Head of caudate nucleus (tissue), 42 donors: ENCODE measurements at places on chromosomes 7 and 10.

DNA sequence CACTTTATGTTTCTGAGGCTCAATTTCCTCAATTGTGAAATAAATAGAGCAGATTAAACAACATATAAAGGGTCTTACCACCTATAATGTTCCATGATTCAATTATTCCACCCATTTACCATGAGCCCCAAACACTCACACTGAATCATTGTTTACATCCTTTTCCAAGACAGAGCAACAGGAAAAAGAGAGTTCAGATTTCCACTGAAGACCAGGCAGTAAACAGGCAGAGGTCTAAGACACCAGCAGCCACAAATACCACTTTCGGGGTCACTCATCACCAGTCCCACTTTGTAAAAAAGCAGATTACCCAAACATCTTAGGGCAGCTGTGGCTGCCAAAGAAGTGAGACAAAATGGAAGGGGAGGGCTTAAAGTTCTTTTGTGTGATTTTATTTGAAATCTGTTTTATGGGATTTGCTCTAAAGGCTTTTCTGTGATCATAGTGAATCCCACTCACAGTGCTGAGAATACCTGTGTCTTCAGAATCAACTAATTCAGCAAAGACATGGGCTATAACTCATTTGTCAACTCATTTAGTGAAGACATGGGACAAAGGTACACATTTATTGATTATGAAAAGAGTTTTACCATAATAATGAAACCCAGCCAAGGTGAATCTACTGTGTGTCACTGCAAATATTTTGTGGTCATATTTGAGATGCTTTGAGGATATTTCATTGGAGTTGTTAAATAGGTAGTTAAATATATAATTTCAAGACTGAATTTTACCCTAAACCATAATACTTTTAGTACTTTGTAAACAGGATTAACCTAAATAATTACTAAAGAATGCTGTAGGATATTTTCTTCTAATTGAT, 24.8 kb upstream of the DLD start:
- no peak for DNase-seq

DNA sequence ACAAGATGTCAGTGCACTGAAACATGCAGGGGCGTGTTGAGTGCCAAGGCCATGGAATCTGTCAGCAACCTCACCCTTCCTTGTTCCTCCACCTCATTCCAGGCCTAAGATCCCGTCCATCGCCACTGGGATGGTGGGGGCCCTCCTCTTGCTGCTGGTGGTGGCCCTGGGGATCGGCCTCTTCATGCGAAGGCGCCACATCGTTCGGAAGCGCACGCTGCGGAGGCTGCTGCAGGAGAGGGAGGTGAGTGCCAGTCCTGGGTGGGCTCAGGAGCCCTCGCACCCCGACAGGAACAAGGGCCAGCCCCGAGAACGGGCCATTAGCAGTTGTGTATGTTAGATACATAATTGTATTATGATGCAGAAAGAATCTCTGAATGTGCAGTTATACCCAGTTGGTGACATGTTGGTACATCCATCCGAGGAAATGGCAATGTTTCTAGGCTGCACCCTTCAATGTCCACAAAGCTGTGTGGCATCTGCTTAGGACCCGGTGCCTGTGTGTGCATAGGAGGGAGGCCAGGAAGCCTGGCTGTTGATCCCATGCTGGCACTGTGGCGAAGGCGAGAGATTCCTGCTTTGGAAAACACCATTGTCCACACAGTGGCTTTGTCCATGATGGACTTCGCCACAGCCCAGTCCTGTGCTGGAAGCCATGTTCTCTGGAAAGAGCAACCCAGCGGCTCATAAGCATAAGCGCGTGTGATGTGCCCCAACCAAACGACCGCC, 154.2 kb downstream of the EGFR start:
- DNase-seq = no peak

- DNase-seq = no peak
Observed at GRCh38 chr10:116683166-116683565, 59.2 kb downstream of the HSPA12A start.

GRCh38 chr10:30728127-30728526, 98.6 kb upstream of the LYZL2 start:
- DNase-seq = no peak

- DNase-seq = no peak
Observed at GRCh38 chr7:67692425-67692824, 695.8 kb downstream of the TYW1 start.

DNA sequence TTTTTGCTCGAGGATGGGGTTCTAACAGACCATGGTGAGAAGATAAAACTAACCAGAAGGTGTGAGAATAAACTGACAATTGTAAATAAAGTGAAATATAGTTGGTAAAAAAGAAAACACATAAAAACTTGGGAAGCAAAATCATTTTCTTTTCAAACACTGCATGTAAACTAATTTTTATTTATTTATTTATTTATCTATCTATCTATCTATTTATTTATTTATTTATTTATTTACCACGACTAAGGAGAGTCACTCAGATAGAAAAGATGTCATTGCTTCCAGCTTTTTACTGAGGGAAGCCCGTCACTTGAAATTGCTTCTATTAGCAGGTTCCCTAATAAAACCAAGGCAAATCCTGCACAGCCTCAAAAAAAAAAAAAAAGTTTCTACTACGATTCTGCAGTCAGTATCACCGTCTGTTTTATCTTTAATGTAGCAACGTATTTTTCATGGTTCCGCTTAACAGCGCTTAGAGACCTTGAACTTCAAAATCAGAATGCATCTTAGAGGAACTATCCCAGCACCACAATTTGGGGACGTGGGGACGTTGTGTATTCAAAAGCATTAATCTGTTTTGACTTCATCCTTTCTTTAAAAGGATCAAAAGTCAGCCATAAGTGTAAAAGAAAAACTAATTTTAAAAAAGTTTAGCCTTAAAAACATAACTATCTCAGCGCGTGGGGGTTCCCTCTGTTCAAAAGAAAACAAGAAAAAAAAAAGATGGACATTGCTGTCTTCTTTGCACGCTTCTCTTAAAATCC, 33.3 kb upstream of the EBLN1 start:
- no peak for DNase-seq

- DNase-seq = no peak
Observed at GRCh38 chr7:23394488-23395171, 75.7 kb downstream of the IGF2BP3 start.

DNA sequence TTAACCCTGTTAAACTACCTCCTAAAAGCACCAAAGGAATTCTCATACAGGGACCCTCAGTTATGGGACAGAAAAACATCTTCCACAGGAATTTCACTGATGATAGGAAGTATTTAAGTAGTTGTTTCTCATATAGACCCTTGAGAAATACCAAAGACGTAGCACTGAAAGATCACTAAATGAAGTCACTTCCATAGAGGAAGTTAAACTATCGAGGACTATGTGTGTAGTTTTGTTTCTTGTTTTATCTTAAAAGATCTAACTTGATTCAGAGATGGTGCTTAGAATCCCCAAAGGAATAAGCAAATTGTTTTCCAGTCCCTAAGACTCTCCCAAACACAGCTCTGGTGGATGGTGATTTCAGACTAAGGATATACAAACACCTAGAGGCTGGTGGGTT, 94.8 kb upstream of the AFAP1L2 start:
- no peak for DNase-seq

GRCh38 chr7:92696584-92696983, 106.4 kb upstream of the FAM133B start:
- DNase-seq = no peak

GRCh38 chr10:24904824-24905223, 47.6 kb downstream of the PRTFDC1 start:
- DNase-seq = no peak

DNA sequence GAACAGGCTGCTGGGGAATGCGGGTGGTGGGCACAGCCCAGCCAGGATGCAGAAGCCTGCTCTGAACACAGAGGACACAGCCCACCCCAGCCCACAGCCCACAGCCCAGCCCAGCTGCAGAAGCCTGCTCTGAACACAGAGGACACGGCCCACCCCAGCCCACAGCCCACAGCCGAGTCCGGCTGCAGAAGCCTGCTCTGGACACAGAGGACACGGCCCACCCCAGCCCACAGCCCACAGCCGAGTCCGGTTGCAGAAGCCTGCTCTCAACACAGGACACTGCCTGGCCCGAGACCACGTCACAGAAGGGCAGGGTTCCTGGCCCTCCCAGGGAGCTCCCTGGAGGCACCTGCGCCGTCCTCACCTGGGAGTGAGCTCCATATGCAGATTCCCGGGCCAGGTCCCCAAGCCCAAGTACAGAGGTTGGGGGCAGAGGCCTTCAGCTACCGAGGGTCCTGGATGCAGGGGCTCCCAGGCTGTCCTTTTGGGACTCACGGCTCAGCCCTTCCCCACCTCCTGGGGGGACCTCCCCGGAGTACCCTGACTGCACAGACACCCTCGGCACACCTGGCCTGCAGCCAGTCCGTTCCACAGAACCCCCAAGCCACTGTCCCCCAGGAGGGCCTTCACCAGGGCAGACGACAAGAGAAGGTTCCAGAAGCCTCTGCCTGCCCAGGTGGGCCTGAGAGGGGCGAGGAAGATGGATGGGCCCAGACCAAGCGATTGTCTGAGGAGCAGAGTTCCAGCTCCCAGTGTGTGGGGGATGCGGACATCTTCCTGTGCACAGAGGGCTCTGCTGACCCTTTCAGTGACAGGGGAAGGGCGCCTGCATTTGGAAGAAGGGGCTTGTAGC, 23.7 kb upstream of the FOXL3 start:
- no peak for DNase-seq

GRCh38 chr10:7788639-7789286, 786 bp downstream of the ATP5F1C start:
- no peak for DNase-seq

GRCh38 chr10:84539216-84539615, 210.8 kb downstream of the CCSER2 start:
- no peak for DNase-seq

GRCh38 chr10:133056651-133057178, 31.0 kb upstream of the ADGRA1 start:
- DNase-seq = no peak

- DNase-seq = no peak
Observed at GRCh38 chr7:90552521-90552920, 43.6 kb upstream of the CDK14 start.

- no peak for DNase-seq
Observed at GRCh38 chr7:100706672-100707311, 871 bp downstream of the POP7 start.

DNA sequence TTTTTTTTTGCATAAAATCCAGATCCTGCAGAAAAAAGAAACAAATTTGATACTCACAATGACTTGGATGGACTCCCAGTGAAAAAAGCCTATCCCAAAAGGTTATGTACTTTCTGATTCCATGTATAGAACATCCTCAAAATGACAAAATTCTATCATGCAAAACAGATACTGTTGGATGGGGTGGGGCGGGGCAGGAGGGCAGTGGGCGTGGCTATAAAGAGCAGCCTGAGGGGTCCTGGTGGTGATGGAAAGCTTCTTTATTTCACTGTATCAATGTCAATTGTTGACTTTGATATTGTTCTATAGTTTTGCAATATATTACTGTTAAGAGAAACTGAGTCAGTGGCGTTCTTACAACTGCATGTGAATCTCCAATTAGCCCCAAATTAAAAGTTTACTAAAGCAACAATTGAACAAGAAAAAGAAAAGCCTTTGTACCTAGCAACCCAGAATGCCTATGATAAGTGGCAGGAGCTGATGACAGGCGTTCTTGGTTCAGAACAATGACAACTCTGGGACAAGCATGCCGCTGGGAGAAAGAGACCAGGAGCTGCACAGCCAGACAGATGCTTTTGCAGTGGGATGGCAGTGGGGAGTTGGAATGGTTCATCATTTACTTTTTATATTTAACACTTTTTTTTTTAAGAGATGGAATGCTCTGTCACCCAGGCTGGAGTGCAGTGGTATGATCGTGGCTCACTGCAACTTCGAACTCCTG, 101.9 kb downstream of the LHPP start:
- DNase-seq = no peak

- DNase-seq = no peak
Observed at GRCh38 chr10:62306663-62307062, 38.0 kb upstream of the RTKN2 start.

- no peak for DNase-seq
Observed at GRCh38 chr7:128988372-128988771, 50.6 kb downstream of the IRF5 start.
